ENCODE measurements at places on chromosomes 11 and 22.

GRCh38 chr11:44057340-44057739 is 8.7 kb upstream of the ACCS start:
- no peak for DNase-seq

- DNase-seq, result no peak
Observed at GRCh38 chr22:23837496-23837859, 1.3 kb downstream of the DERL3 start.

GRCh38 chr11:1102996-1103395 is 28.3 kb downstream of the MUC2 start:
- DNase-seq, result no peak

- no peak for DNase-seq
Observed at GRCh38 chr11:134118006-134118405, 49.1 kb downstream of the JAM3 start.

DNA sequence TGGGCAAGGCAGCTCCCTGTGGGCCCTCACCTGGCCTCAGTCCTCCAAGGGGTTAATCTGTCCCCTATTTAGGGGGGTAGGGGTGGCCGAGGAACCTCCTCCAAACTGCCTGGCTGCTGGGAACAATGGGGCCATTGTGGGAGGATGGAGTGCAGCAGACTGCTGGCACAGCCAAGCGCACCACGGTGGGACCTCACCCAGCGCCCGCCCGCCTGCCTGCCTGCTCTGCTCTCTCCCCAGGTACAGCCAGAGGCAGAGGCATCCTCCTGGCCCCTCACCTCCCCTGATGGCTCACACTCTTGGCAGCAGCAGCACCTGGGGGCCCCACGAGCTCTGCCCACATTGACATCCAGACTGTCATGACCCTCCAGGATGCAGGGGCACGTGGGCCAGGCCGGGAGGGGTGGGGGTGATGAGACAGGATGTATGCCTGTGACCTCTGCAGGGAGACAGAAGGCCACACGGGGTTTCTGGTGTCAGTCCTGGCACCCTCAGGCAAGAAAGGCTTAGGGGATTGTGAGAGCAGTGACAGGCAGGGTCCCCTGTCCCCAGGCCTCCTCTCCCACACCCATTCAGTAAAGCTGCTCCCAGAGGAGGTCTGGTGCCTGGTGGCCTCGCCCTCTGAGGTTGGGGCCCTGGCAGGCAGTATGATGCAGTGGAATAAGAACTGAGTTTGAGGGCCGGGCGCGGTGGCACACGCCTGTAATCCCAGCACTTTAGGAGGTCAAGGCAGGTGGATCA is 11.4 kb downstream of the BCL9L start:
- no peak for DNase-seq

DNA sequence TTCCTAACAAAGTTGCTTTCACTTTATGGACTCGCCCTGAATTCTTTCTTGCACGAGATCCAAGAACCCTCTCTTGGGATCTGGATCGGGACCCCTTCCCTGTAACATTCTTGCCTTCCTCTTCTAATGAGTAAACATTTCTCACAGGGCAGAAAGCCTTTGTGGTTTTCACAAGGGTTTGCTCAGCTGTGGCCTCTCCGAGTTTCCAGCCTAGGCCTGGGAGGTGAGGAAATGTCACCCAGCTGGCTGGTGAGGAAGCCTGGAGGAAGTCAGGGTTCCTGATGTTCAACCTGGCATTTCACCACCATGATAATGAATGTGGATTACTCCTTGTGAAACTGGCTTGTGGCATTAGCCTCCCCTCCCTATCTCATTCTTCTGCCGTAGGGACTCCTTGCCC is 224.9 kb downstream of the DSCAML1 start:
- DNase-seq, result no peak

DNA sequence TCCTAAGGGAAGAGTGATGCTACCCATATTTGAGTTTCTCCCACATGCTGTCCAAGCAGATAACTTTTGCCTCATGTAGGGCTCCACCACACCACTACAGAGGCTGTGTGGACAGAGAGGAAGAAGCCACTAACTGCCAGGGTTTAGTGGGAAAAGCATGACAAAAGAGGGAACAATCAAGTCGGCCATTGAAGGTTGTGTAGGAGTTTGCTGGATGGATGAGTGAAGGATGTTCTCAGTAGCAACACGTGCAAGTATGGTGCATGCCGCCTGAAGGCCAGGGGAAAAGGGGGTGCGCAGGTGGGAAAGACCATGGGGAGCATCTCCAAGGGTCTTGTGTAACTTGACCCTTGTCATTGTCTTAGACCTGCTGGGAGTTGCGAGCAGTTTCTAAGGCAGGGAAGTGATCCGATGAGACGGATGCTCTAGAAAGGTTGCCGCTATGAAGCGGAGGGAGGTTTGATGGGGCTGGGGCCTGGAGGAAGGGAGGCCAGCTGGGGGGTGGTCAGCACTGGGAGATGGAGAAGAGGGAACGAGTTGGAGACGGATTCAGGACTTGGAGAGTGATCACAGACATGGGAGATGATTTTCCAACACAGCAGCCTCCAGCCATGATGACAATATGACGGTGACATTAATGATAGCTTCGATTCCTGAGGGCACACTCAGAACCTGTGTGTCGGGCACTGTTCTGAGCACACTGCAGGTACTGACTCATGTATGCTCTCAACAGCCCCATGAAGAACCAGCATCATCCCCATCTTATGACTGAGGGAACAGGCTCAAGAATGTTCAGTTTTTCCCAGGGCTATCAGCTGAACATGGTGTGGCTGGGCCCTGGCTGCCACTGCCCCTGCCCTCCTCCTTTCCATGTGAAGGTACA is 53.7 kb downstream of the CD6 start:
- no peak for DNase-seq

- no peak for DNase-seq
Observed at GRCh38 chr22:50578776-50579310, 616 bp upstream of the CPT1B start.

DNA sequence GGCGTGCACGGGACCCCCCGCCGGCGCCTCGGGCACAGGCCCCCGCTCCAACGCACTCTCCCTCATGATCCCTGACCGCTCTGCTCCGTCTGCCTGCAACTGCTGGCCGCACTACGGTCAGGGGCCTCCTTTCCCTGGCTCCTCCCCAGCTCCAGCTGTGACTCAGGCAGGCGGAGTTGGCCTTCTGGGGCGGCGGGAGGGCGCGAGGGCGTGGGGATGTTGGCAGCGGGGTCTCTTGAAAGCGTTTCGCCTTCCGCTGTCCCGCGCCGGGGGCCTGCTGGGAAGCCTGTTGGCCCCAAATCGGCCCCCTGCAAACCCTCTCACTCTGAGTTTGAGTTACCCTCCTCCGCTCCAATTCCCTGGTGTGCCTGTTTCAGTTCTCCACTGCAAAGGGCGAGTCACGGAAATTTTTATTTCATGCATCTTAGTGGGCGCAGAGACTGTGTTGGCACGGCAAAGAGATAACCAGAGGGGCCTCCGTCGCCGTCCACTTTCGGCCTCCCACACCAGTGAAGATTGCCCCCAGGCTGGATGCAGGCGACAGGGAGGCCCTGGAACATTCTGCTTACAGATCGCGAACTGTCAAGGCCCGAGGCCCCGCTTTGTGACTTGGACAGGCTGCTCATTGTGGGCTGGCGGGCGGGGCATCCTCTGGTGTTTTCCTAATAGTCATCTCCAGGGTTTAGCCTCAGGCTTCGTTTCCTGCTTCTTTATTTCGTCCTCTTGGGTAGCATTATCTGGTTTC is at the start of gene CAVIN3:
Gene CAVIN3, minus strand, starts transcription at position 91 of the 745 bp plus-strand sequence. Its CDS starts 25 bp downstream, at position 66.
- DNase-seq, result peak; percentile 64

DNA sequence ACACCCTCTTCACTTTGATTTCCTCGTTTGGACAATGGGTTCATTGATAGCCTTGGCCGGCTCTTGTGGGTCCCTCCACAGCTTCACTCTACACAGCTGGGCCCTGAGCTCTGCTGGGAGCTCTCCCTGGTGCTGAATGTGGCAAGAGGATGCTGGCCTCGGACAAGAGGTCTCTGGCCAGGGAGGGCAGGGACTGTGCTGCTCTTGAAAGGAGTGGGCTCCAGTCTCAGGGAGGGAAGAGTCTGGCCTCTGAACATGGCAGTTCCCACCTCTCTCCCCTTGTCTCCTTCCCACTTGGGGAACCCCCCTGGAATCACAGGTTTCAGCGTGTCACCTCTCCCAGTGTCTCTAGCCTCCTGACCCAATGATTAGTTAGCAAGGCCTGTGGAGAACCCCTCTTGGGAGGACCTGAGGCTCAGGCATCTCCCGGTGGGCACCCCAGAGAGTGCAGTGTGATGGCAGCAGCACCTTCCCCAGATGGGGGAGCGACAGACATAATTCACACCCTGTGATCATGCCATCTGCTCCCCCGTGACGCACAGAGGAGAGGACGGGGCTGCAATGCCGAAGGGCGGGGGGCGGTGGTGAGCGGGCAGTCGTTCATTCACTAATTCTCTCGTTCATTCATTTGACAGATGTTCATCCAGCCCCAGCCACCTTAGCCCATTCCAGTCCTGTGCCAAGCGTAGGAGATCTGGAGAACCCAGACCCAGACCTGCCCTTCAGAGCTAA is 2.8 kb upstream of the CABP7 start:
- no peak for DNase-seq

DNA sequence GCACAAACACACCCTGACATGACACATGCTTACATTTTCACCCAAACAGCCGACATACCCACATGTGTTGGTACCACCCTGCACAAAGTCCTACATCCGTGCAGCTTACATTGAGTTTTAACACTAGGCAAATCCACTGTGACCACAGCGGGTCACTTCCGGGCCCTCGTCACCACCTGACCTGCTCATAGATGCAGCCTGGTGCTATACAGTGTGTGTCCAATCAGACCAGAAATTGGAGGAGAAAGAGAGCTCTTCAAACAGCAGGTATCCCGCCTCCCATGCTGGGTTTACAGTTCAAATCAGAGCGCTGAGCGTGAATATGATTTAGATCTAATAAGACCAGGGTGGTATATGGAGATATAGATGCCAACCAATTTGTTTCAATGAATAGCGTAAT is 35.4 kb downstream of the PHF21B start:
- no peak for DNase-seq

DNA sequence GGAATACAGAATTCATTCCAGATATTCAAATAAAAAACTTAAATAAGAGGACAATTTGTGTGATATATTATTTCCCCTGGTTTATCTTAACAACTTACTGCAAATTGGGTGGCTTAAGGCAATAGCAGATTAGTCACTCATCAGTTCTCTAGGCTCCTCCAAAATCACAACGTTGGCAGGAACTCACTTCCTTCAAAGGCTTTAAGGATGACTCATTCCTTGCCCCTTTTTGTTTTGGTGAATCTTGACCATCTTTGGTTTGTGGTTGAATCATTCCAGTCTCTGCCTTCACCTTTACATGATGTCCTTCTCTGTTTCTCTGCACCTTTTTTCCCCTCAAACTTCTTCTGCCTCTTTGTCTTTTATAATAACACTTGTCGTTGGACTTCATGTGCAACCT is 3.4 kb downstream of the OR10AG1 start:
- DNase-seq, result no peak

DNA sequence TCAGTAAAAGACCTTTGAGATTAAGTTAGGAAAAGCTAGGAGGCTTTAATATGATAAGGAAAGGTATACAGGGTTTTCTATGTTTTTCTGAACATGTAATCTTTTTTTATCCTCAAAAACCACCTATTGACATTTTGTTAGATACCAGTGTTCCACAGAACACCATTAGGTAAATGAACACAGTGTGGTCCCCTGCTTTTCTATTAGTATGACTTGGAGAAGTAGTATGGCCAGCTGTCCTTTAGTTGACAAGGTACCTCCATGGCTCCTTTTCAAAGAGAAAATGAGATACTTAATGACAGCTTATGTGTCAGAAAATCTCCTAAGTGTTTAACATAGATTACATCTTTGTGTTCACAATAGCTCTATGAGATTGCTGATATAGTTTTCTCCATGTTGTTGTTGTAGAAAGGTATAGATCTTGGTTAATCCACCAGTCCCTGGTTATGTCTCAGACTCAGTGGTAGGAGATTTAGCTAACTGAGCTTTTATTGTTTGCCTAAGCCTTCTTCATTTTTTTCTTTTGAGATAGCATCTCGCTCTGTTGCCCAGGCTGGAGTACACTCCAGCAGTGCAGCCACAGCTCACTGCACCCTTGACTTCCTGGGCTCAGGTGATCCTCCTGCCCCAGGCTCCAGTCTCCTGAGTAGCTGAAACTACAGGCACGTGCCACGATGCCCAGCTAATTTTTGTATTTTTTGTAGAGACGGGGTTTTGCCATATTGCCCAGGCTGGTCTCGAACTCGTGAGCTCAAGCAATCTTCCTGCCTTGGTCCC is 46.0 kb downstream of the STIM1 start:
- DNase-seq, result no peak

DNA sequence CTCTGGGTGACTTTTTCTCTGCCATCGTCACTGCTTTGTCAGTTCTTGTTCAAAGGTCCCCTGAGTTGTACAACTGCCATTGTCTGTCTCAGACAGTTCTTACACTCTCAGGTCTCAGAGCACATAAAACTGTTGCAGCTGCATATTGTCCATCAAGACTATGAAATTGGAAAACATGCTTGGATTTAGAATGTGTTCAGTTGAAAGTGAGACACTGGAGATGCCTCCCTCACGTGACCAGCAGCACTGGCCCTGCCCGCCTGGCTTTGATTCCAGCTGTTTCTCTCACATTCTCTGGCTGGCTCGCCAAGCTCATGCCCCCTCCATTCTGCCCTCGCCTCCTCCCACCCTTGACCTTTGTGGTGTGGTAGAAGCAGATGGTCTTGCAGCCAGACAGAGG is 244.2 kb downstream of the NTM start:
- DNase-seq, result no peak

GRCh38 chr11:115741376-115742107 is 237.3 kb upstream of the CADM1 start:
- DNase-seq, result no peak

DNA sequence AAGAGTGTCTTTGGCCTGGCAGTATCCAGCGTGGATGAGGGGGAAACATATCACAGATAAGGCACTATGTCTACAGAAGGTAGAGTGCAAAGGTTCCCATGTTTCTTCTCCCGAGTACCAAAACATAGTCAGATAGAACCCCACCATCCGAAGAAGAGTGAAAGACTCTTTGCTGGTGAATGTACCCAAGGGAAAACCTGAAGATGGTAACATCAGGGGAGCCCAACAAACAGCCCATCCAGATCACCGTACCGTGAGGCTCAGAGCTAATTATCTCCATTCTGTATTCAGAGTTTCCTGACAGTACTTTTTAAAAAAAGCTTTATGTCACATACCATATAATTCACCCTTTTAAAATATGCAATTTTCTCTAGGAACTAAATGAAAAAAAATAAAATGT is 44.4 kb downstream of the RAB30 start:
- DNase-seq, result no peak

DNA sequence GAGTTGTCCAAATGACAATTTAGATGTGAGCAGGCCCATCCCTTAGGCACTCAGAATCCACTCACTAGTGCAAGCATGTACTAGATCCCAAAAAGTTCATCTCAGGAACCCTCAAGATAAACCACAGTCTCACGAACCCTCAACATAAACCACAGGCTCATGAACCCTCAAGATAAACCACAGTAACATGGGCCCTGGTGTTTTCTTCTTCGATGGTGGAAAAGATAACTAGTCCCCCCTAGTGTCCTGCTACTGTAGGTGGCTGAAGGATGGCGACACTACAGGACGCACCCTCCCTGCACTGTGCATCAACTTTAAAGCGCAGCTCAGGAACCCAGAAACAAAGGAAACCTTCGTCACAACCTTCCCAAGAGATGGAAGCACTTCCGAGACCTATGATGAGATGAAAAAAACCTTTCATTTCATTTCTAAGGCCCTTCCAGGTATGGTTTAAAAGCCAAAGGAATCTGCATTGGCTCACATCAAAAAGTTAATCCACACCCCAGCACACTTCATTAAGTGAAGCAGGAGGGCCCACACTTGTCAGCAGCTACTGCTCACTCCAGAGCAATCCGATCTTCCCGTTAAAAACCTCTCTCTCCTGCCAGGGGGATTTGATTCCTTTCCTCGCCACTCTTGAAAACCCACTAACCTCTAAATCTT is 2.4 kb downstream of the LARGE1 start:
- DNase-seq, result no peak
